ENCODE measurements at places on chromosomes 3 and 15.

- DNase-seq, result no peak
Measured at GRCh38 chr3:102148598-102149337, 286.0 kb upstream of the ZPLD1 start.

DNA sequence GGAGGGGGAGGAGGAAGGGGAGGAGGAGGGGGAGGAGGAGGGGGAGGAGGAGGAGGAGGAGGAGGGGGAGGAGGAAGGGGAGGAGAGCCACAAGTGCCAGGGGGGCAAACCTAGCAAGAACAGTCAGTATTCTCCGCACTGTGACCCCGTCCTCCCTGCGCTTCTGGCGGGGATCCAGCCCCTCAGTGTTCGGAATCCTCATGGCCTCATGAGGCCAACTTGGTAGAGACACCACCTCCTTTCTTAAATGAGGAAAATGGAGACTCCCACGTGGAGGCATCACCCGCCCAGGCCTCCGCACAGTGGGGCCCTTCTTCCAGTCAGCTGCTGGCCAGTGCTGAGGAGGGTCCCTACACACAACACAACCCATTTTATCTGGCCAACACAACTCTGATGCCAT lies 163.4 kb downstream of the XXYLT1 start:
- no peak for DNase-seq

GRCh38 chr3:106423321-106424225 lies 554.8 kb upstream of the CBLB start:
- DNase-seq, result no peak

DNA sequence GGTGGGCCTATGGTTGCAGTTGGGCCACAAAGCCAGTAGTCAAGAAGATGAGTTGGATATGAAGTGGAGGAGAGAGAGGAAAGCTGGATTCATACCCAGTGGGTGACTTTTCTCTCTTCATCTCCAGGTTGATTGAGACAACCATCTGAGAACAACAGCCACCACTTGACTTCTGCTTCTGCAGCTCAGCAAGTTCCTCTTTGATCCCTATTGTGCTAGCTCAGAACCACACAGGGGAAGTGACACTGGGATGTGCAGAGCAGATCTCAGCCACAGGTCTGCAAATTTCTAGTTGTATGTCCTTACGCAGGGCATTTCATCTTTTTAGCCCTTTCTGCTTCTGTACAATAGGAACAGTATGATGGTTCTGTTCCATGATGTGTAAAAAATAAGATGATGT lies 459.2 kb upstream of the ARRDC4 start:
- no peak for DNase-seq

DNA sequence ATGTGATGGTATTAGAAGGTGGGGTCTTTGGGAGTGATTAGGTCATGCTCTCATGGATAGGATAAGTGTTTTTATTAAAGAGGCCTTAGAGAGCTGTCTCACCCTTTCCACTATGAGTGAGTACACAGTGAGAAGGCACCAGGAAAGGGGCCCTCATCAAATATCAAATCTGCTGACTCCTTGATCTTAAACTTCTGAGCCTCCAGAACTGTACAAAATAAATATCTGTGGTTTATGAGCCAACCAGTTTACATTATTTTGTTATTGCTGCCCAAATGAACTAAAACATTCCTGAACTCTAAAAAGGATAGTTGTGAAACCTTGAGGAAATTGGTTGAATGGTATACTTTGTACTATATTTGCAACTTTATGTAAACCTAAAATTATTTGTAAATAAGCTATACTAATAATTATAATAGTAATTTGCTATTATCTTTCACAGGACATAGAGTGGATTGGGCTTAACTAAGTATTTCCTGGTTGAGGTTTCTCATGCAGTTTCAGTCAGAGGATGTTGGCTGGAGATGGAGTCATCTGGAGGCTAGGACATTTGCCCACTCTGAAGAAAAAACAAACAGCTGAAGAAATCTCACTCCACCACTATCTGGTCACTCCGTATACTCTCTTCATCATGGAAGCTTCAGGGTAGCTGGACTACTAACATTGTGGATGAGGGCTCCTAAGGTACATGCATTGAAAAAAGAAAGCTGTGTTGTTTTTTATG lies 1068.6 kb upstream of the CADM2 start:
- no peak for DNase-seq

GRCh38 chr15:31563001-31563400 lies 236.4 kb downstream of the KLF13 start:
- no peak for DNase-seq

- DNase-seq, result no peak
Measured at GRCh38 chr3:179421500-179421899, 29.8 kb downstream of the GNB4 start.

- DNase-seq, result no peak
Measured at GRCh38 chr15:52681441-52681840, 2.3 kb upstream of the ATOSA start.

DNA sequence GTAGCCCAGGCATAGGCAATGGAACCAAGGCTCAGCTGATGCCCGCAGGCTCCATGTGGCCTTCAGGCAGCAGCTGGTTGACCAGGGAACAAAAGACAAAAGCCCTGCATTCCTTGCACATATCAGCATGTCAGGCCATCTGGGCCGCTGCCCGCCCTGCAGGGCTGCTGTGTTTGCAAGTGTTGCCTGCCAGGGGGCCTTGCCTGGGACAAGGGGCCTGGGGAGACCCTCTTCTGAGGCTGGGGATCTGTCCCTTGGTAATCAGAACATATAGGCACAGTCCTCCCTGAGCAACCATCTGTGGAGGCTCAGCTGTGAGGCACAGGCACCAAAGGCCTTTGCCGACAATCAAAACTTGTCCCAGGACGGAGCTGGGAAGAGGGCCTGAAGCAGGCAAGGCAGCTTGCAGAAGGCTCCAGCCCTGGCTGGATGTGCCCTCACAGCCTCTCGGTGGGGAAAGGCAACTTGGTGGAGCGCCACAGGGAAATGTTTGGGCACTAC lies 138.2 kb downstream of the TPRA1 start:
- DNase-seq, result no peak

DNA sequence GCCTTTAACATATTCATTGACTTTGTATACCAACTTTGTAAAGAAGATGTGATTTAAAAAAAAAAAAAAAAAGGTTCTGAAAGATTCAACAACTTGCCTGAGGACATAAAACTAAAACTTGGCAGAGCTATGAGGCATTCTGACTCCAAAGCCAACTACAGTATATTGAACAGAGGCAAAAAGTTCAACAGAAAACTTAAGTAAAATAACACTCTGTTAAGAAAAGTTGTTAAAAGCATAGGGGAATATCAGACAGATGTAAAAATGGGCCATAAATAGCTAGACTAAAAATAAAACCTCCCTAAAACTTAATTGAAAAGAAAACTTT lies 23.4 kb downstream of the GOLIM4 start:
- no peak for DNase-seq

- DNase-seq, result no peak
Measured at GRCh38 chr15:66798426-66799061, 96.5 kb downstream of the SMAD6 start.

GRCh38 chr3:190258634-190259033 lies 63.6 kb downstream of the CLDN1 start:
- no peak for DNase-seq

GRCh38 chr3:147529551-147529950 lies 120.4 kb downstream of the ZIC1 start:
- no peak for DNase-seq

GRCh38 chr3:143252931-143253330 lies 133.4 kb downstream of the CHST2 start:
- no peak for DNase-seq

All from activated T-helper 1 cell treated with Interleukin-2 at 50 U/mL for 16 hours (primary cell).